ENCODE measurements at places on chromosomes 3 and 15.

- DNase-seq: no peak
Observed at GRCh38 chr15:26050984-26051383, 187.9 kb upstream of the ATP10A start.

GRCh38 chr15:88400591-88401250 is 66.5 kb downstream of the MRPL46 start:
- no peak for DNase-seq

GRCh38 chr15:68279779-68280753 is 2.5 kb downstream of the FEM1B start:
- DNase-seq: no peak

GRCh38 chr3:118805007-118805406 is 229.6 kb downstream of the IGSF11 start:
- no peak for DNase-seq

Measured in activated CD4-positive, alpha-beta T cell treated with anti-CD3 and anti-CD28 coated beads for 4 hours (primary cell).